ENCODE measurements at places on chromosomes 1 and 21.

GRCh38 chr1:108824051-108824450 is 32.8 kb downstream of the AKNAD1 start:
- DNase-seq: no peak

GRCh38 chr1:33314416-33314815 is 6.5 kb downstream of the A3GALT2 start:
- no peak for DNase-seq

DNA sequence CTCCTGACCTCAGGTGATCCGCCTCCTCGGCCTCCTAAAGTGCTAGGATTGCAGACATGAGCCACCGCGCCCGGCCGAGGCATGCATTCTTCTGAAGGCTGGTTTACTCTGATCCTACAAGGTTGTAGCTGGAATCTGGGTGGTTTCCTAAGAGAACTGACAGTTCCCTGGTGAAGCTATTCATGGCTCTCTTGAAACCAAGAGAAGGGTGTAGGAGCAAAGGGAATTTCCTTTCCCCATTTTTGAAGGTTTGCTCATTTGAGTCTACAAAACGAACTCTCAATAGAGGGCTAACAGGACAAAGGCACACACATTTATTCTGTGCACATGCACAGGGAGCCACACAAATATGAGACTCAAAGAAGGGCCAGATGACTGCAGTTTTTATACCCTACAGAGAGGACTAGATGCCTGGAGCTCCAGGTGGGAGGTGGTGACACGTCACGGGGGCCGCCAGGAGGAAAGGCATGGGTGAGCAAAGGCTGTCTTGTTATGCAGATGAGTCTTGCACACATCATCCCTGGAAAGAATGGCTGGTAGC is 49.5 kb upstream of the ERRFI1 start:
- no peak for DNase-seq

DNA sequence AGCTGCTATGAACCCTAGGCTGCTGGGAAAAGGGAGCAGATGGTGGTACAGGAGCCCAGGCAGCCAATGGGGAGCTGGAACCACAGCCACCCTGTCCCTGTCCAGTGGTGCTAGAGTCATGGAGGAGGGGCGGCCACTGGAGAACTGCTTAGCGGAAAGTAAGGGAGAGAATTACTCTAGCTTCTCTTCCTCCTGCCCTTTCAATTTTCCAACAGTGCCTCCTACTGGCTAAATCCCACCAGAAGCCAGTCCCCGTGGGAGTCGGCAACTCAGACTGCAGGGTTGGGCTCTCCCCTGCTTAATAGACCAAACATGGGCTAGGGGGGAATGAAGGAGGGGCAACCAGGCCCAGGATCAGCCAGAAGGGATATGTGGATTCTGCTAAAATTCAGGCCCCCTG is 154.5 kb downstream of the ACTL8 start:
- DNase-seq: no peak

DNA sequence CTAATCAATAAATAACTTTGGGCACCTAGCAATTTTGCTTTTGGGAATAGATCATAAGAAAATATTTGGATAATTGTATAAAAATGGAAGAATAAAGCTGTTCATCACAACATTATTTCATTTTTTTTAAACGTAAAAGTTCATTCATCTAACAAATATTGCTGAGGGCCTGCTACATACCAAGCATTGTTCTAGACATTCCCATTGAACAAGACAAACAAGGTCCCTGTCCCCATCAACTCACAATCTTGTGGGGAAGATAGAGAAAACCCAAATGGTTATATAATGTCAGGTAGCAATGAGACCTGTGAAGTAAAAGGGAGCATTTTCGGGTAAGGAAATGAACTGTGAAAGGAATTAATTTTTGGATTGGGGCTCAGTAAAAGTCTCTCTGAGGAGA is 54.0 kb upstream of the BEND5 start:
- DNase-seq: no peak

- DNase-seq: no peak
These were observed 123.0 kb upstream of the KLHDC7A start for GRCh38 chr1:18357622-18358230.

- DNase-seq: no peak
These were observed 117.0 kb downstream of the UBE2U start for GRCh38 chr1:64320470-64320869.

DNA sequence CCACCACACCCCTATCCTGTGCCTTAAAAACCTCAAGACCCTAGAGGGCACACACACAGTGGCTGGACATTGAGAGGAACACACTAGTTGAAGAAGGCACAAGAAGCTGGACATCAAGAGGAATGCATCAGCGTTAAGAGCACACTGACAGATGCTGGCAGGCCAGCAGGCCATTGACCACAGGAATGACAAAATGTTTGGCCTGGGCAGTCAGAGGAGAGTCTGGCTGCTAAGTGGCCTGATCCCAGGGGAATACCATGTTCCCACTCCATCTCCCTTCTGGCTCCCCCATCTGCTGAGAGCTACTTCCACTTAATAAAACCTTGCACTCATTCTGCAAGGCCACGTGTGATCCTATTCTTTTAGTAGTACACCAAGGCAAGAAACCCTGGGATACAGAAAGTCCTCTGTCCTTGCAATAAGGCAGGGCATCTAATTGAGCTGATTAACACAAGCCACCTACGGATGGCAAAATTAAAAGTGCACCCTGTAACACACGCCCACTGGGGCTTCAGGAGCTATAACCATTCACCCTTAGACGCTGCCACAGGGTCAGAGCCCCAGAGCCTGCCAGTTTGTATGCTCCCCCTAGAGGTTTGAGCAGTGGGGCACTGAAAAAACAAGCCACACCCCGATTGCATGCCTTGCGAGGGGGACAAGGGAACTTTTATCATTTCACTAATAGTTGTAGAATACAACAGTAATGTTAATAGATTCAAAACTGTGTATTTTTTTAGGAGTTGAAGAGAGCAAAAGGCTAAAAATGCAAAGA is 1216.1 kb upstream of the NCAM2 start:
- DNase-seq: no peak

- peak; percentile 81 for DNase-seq
These were observed at the start of gene PEX14 for GRCh38 chr1:10474613-10475507. Gene PEX14 (plus strand): TSS chr1:10474950. CDS start chr1:10474967, 17 bp downstream.

DNA sequence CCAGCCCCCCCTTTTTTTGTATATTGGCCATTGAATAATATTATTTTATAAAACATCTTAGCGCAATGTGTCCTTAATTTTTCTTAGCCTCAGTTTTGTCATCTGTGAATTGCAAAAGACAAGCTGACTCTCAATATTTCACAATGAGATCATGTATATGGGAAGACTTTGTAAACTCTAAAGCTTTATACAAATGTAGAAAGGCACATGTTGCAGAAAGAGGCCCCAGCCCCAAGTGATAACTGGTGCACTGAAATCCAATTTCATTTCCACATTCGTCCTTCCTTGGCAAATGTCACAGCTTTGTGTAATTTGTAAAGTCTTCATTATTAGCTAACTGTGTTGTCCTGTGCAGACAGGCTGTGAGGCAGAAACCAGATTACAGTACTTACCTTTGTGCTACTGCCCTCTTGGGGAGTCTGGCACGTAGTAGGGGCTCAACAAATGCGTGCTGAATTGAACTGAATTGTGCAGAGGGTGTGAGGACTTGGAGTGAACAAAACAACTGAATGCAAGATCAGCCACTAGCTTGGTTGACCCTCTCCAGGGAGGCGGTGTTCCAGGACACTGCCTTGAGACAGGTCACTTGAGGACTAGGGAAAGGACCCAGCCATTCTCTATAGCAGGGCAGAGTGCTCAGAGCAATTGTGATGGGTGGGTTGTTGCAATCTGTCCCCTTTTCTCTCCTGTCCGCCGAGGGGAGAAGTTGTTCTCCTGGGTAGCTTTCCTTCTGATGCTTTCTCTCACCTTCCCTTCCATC is 74.6 kb downstream of the LMO4 start:
- DNase-seq: no peak

DNA sequence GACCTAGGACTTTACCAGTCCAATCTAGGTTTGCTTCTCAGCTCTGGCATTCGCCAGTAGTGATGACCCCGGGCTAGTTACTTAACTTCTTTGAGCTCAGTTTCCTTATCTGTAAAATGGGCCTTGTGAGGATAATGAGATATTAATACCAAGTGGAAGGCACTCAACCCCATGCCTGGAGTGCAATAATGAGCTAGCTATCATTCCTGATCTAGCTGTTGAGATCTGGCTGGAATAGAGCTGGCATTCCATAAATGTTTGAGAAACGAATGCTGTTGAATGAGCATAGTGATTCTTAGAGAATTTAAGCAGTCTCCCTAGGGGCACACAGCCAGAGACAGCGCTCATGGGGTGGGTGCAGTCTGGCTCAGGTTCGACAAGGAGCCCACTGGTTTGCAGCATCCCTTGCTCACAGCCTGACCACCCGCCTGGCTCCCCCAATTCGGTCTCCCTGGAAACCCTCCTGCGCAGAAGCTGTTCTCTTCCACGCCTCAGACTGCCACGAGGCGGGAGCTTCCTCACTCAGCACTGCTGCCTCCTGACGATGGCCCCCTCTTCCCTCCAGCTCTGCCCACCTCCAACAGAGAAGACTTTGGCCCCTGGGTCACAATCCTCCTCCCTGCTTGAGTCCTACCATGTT is 32.5 kb downstream of the DHCR24 start:
- DNase-seq: no peak
